ENCODE measurements at places on chromosomes 6 and 20. TPM values are rescaled to one million over a fixed set of nuclear protein-coding genes. Genes with fewer than 3 reads are reported as not detected.
A peak's percentile ranks its signal among the peaks of the same experiment; 100 is the strongest.

DNA sequence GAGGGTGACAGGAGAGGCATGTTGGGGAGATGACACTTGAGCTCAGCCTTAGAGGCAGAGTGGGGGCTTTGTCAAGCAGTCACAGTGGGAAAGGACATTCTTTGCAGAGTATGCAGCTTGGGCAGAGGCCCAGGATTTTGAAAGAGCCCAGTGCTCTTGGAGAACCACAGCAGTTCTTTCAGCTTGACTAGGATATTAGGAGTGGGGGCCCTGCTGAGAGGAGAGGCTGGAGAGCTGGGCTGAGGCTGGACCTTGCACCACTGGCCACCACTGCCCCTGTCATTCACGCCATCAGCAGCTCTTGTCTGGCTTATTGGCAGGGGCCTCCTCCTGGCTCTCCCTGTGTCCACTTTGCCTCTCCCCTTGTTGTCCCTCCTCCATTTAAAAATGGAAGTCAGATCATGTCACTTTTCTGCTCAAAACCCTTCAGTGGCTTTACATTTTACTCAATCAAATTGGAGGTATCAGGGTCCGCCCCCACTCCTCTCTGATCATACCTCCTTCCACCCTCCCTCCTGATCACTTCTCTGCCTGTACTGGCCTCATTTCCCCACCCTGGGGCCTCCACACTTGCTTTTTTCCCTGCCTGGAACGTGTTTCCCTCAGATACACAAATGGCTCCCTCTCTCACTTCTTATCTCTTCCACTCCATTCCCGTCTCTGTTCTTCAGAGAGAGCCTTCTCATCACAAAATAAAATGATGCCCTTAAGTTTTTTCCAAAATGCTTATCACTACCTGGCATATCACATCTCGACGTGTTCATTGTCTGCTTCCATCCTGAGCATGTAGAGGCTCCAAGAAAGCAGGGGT is 10.5 kb downstream of the MANBAL start:
- peaks cover 27% of the 10 kb centered on the region for H3K4me1 ChIP-seq
- H3K36me3 ChIP-seq, result peaks cover 13% of the 10 kb centered on the region
- no peaks in the 10 kb centered on the region for H3K27me3 ChIP-seq
- H3K27ac ChIP-seq, result peak overlapping the region; percentile 73

- no peak overlapping the region for H3K4me3 ChIP-seq
- no peaks in the 10 kb centered on the region for H3K27me3 ChIP-seq
- no peaks in the 10 kb centered on the region for H3K36me3 ChIP-seq
- no peak for DNase-seq
- no peak overlapping the region for H3K27ac ChIP-seq
Measured at GRCh38 chr6:67766057-67766456, 869.0 kb upstream of the ADGRB3 start.

DNA sequence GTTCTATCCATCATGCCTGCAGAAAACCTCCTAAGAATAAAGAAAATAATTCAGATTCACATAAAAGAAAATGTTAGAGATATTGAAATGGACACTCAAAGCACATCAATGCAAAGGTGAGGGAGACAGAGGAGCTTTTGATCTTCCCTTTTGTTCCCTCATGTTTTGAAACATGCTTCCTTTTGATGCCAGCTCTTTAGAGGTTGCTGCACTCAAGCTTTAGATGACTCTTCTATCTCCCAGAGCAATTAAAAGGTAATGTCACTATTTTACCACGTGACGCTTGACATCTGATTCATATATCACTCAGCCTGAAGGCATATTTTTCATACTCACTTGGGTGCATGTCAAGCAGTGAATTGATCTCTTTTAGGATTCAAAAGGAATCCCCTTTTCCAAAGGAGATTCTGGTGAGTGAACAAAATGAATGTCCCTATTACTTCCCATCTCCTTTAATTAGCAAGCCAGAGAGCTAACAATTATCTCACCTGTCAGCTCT is 1026.7 kb downstream of the KIF16B start:
- H3K27ac ChIP-seq, result no peak overlapping the region
- H3K36me3 ChIP-seq, result no peaks in the 10 kb centered on the region
- DNase-seq, result no peak
- no peaks in the 10 kb centered on the region for H3K4me1 ChIP-seq
- no peaks in the 10 kb centered on the region for H3K27me3 ChIP-seq

- DNase-seq, result no peak
- no peak overlapping the region for H3K27ac ChIP-seq
- peaks cover 22% of the 10 kb centered on the region for H3K27me3 ChIP-seq
- no peak overlapping the region for H3K4me3 ChIP-seq
Measured at GRCh38 chr6:7016226-7016625, 91.5 kb upstream of the RREB1 start.

DNA sequence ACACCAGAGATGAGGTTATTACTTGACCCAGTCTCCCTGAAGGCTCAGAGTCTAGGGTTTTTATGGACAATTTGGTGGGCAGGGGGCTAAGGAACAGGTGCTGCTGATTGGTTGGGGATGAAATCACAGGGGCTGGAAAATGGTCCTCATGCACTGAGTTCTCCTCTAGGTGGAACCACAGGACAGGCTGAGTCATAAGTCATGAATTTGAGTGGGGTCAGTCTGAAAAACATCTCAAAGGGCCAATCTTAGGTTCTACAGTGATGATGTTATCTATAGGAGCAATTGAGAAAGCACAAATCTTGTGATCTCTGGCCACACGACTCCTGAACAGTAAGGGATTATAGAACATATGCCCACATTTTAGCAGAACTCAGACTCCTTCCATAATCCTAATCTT is 5.9 kb upstream of the MRS2 start:
- no peaks in the 10 kb centered on the region for H3K36me3 ChIP-seq
- peaks cover 35% of the 10 kb centered on the region for H3K27me3 ChIP-seq
- H3K4me3 ChIP-seq, result no peak overlapping the region
- H3K4me1 ChIP-seq, result no peaks in the 10 kb centered on the region
- H3K27ac ChIP-seq, result no peak overlapping the region

GRCh38 chr6:155067956-155068615 is 73.0 kb downstream of the TIAM2 start:
- no peak overlapping the region for H3K27ac ChIP-seq
- H3K27me3 ChIP-seq, result peaks cover 17% of the 10 kb centered on the region
- peaks cover 5% of the 10 kb centered on the region for H3K36me3 ChIP-seq
- peaks cover 3% of the 10 kb centered on the region for H3K4me1 ChIP-seq
- no peak overlapping the region for H3K4me3 ChIP-seq

DNA sequence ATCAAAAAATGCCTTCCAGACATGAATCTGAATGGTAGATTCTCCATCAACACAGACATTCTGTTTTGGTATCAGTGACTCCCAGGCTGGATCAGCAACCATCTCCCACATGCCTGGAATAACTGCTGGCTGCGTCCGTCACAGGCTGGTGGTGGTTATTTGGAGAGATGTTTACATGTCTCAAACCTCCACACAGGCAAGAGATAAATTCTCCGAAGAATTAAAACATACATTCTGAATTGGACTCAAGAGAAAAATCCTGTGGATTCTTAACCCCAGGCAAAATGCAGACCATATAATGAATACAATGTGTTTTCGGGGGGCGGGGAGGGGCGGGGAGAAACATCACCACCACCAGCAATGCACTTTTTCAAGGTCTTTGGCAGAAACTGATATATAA is 108.2 kb downstream of the THBS2 start:
- peaks cover 4% of the 10 kb centered on the region for H3K36me3 ChIP-seq
- DNase-seq, result no peak
- H3K4me1 ChIP-seq, result no peaks in the 10 kb centered on the region
- no peak overlapping the region for H3K27ac ChIP-seq

- H3K27me3 ChIP-seq, result no peaks in the 10 kb centered on the region
- H3K4me1 ChIP-seq, result peaks cover 36% of the 10 kb centered on the region
- peak overlapping the region; percentile 41 for H3K27ac ChIP-seq
- DNase-seq, result no peak
Measured at GRCh38 chr6:159682295-159682694, 10.7 kb downstream of the SOD2 start.

DNA sequence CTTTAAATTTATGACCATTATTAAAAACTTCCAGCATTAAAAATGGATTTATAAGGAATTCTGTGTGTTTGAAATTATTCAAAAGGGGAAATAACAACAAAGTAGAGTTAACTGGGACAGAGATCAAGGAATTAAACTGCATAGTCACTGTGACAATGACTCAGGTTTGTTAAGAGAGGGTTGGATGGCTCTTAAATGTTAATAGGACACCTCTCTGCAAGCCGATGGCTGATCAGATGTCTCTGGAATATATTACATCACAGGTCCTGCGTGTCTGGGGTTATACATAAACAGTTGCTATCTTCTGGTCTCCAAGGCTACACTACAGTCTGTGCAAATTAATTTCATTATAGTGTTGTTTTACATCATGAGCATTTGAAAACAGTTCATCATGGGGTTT is 574.3 kb downstream of the COL12A1 start:
- H3K27ac ChIP-seq, result no peak overlapping the region
- H3K4me3 ChIP-seq, result no peak overlapping the region
- H3K36me3 ChIP-seq, result peaks cover 5% of the 10 kb centered on the region
- no peaks in the 10 kb centered on the region for H3K27me3 ChIP-seq

- H3K36me3 ChIP-seq, result peaks cover 4% of the 10 kb centered on the region
- H3K4me1 ChIP-seq, result no peaks in the 10 kb centered on the region
- no peak overlapping the region for H3K27ac ChIP-seq
- H3K4me3 ChIP-seq, result no peak overlapping the region
Measured at GRCh38 chr6:130354322-130354721, 11.5 kb upstream of the TMEM200A start.

DNA sequence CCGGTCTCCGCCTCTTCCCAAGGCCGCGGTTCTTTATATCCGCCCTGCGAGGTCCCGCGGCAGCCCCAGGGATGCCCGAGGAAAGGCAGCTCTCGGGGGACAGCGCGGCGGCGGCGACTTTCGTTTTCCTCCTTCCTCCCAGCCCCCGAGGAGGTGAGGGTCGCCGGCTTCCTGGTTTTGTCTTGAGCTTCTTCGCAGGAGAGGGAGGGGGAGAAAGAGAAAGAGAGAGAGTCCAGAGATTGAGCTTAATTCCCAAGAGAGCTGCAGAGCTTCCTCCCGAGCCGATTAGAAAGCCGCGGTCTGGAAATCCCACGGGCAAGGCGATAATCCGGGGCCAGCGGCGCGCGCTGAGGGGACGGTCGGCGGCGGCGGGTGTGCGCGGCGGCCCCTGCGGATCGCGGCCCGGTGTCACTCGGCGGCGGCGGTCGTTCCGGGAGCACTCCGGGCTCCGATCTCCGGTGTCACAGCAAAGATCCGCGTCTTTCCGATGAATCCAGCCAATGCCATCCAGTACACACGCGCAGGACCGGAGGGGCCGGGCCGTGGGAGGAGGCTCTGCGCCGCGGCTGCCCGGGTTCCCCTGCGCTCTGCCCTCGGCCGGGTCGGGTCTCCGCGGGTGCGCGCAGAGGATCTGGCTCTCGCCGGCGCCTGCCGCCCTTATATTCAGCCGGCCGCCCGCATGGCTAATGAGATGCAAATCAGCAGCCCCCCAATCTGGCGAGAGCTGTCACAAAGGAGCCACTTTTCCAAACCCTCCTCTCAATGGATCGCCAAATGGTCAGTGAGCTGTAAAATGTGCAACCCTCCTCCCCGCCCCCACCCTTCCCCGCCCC is at the start of gene DLL1:
DLL1 (minus strand) TSS at position 783 of the 833 bp plus-strand sequence. CDS start 939 bp downstream, outside the sequence.
- H3K36me3 ChIP-seq, result peaks cover 4% of the 10 kb centered on the region
- no peak within 1 kb of the TSS for H3K27ac ChIP-seq
- no peak for DNase-seq
- peaks cover 52% of the 10 kb centered on the region for H3K27me3 ChIP-seq
- H3K4me3 ChIP-seq, result peak within 1 kb of the TSS; percentile 90

GRCh38 chr6:147195987-147196386 is 8.2 kb upstream of the STXBP5 start:
- no peak for DNase-seq
- H3K27ac ChIP-seq, result peak overlapping the region; percentile 83
- H3K4me3 ChIP-seq, result peak overlapping the region; percentile 60

DNA sequence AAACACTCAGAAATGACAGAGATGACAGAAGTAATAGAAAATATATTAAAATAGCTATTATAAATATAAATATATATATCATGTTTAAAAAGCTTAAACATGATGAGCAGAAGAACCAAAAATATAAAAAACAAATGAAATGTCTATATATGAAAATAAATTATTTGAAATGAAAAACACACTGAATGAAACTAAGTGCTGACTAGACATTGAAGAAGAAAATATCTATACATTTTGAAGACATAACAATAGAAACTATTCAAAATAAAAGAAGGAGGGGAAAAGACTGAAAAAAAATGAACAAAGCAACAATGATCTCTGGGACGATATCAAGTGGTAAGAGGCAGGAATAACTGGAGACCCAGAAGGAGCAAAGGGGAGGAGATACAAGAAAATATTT is 76.8 kb downstream of the RNASET2 start:
- no peak for DNase-seq
- H3K27me3 ChIP-seq, result no peaks in the 10 kb centered on the region
- no peak overlapping the region for H3K27ac ChIP-seq
- H3K4me3 ChIP-seq, result no peak overlapping the region

DNA sequence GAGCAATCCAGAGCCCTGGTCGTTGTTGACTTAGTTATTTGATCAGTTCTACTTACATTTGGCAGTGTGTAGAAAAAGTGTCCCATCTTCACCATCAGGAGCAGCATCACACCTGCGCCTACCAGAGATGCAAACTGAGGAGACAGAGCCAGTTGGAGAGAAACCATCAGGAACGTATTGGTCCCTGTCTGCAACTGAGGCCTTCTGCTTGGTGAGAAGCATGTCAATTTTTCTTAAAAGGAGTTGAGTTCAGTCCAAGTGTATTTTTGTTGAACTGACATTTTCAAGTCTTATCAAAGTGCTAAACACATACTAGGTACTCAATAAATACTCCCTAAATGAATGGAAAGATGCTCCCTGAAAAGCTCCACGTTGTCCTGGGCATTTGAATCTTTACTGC is 47.9 kb upstream of the SRPK1 start:
- DNase-seq, result no peak
- H3K36me3 ChIP-seq, result no peaks in the 10 kb centered on the region
- H3K27me3 ChIP-seq, result no peaks in the 10 kb centered on the region
- H3K4me3 ChIP-seq, result no peak overlapping the region

DNA sequence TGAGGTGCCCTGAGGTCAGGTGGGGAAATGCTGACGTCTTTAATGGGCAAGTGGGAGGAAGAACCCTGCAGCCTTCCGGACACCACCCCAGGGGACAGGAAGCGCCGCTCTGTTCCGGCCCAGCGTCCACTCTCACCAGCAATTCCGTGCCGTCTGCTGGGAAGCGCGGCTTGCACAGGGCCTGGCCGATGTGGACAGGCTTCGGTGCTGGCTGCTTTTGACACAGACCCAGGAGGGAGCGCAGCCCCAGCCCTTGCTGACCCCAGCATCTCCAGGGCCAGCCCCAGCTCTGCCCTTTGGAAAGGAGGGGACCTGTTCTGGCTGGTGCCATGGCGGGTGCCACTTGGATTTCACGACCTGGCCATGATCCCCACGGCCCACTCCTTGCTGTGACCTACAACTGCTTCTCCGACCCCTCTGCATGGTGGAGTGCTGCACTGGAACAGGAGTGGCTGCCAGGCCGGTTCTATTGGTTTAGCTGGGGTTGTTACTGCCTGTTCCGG is 123.2 kb downstream of the DLL1 start:
- DNase-seq, result peak; percentile 59
- H3K4me3 ChIP-seq, result no peak overlapping the region
- H3K4me1 ChIP-seq, result peaks cover 17% of the 10 kb centered on the region
- peaks cover 19% of the 10 kb centered on the region for H3K27me3 ChIP-seq

- no peak overlapping the region for H3K27ac ChIP-seq
- no peaks in the 10 kb centered on the region for H3K4me1 ChIP-seq
- H3K27me3 ChIP-seq, result no peaks in the 10 kb centered on the region
- H3K4me3 ChIP-seq, result no peak overlapping the region
Measured at GRCh38 chr6:95248499-95248898, 328.8 kb upstream of the MANEA start.

Gene TRERF1
- total RNA-seq, result 33.2 TPM

Gene GNRH2
- 2.1 TPM for total RNA-seq

Gene HTR1E
- not detected for total RNA-seq

Gene IYD
- not detected for total RNA-seq

Gene MUC21
- total RNA-seq, result not detected

Gene RHAG
- not detected for total RNA-seq
